ENCODE measurements at places on chromosomes 13 and 19.

DNA sequence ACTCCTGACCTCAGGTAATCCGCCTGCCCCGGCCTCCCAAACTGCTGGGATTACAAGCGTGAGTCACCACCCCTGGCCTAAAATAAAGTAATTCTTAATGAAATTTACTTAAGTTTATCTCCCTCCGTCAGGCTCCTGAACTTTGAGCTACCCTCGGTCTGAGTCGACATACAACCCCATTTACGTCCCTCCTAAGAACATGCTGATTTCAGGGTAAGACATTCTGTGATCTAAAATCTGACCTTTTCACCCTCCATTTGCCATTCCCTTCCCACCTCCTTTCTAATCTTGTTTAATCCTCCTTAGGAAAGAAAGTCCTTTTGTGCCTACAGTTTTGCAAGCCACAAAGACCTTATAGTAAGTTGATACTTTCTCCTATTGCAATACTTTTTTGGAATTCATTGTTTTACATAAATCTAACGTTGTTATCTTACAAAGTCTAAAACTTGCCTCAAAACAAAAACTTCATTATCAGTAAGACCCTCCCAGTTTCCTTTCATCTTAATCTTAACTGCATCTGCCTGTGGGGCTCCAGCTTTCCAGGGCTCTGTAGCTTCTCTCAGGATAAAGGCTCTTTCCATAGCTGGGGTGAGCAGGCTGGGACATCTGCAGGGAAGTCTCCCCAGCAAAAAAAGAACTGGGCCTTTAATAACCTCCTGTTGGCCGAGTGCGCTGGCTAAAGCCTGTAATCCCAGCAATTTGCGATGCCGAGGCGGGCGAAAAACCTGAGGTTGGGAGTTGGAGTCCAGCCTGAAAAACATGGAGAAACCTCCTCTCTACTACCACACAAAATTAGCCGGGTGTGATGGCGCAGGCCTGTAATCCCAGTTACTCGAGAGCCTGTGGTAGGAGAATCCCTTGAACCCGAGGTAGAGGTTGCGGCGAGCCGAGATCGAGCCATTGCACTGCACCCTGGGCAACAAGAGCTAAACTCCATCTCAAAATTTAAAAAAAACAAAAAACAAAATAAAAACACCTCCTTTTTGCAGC, 143.1 kb downstream of the ZNF737 start:
- no peak for DNase-seq

GRCh38 chr19:41691268-41691970, 3.3 kb upstream of the CEACAM7 start:
- DNase-seq, result no peak

GRCh38 chr13:70311191-70311590, 202.9 kb upstream of the KLHL1 start:
- DNase-seq, result no peak

DNA sequence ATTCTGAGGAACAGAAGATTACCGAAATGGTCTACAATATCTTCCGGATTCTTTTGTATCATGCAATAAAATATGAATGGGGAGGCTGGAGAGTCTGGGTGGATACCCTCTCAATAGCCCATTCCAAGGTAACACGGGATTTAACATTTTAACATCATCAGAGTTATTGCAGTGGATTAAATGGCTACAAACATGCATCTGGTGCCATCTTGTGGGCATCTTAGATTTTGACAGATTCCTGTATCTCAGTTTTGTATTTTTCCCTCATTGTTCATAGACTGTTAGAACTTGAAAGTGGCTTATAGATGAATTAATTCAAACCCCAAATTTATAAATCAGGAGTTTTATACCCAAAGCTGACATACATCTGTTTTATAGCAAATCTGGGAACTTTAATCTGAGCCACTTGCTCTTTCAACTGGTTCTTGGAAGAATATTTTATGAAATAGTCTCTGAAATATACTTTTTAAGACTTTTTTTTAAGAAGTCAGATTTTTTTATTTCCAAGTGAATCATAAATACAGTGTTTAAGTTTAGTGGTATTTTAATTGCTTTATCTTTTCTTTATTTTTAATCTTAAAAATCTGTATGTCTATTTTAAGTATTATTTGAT, 215.2 kb downstream of the NBEA start:
- DNase-seq, result no peak

DNA sequence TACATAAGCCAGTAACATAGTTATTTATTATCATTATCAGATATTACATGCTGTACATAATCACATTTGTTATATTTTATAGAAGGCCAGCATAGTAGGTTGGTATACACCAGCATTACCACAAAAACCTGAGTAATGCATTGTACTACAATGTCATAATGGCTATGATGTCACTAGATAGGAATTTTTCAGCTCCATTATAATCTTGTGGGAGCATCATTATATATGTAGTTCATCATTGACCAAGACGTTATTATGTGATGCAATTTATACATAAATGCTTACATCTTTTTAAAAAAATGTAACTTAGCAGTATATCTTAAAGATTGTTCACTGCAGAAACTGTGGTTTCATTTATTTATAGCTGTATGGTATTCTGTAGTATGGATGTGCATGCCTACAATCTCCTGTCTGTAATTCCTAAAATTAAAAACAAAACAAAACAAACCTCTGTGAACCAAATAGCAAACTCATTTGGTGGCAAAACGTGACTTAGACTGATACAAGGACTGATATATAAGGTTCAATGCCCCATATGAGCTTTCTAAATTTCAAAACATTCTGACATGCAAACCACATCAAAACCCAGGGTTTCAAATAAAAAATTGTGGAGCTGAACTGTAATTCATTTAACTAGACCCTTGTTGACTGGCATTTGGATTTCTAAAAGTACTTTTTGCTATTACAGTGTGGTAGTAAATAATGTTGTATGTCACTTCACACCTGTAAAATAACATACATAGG, 250.9 kb downstream of the DLEU7 start:
- no peak for DNase-seq

- no peak for DNase-seq
These were observed 6.8 kb downstream of the FIZ1 start for GRCh38 chr19:55592391-55593090.

DNA sequence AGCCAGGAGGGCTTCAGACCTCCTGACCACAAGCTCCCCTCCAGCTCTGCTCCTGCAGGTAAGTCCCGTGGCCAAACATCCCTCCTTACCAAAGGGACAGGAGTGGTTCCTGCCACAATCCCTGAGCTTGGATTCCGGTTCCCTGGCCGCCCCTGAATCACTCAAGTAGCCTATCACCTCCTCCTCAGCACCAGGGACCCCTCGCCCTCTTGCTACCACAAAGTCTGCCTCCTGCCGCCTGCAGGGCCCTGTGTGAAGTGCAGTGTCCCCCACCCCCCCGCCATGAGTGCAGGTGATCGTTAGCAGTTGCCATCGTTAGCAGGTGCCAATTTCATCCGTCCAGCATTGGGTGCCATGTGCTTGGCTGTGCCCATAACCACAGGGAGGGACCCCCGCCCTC, 40.8 kb upstream of the RANBP3 start:
- no peak for DNase-seq

DNA sequence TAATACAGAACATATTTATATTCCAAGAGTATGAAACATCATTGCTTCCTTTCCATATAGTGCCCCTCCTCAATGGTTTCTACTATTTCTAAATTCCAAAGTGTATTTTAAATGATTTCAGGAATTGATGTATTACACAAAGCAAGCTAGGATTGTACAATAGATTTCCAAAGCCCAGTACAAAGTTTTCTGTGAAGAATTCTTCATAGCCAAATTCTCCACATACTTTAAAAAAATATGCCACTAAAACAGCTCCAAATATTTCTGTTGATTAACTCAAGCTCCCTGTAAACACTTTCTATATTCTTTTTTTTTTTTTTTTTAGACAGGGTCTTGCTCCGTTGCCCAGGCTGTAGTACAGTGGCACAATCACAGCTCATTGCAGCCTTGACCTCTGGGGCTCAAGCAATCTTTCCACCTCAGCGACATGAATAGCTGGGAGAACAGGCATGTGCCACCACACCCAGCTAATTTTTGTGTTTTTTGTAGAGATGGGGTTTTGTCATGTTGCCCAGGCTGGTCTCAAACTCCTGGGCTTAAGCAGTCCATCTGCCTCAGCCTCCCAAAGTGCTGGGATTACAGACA, 50.6 kb downstream of the ELF1 start:
- DNase-seq, result no peak

DNA sequence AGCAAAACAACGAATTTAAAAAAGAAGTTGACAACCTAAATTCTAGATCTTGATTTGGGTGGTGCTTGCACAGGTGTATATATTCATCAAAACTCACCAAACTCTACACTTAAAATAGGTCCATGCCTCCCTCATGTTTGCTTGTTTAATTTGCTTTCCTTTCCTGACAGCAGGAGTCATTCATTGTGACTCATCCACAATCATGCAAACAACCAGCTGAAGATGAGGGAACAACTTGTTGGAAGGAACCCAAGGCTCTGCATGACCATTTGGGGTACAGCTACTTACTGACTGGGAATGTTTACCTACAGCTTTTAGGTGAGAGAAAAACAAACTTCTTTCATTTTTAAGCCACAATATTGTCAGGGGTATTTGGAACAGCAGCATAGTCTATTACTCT, 96.6 kb downstream of the RXFP2 start:
- no peak for DNase-seq
